ENCODE measurements at places on chromosomes 2 and 18.

DNA sequence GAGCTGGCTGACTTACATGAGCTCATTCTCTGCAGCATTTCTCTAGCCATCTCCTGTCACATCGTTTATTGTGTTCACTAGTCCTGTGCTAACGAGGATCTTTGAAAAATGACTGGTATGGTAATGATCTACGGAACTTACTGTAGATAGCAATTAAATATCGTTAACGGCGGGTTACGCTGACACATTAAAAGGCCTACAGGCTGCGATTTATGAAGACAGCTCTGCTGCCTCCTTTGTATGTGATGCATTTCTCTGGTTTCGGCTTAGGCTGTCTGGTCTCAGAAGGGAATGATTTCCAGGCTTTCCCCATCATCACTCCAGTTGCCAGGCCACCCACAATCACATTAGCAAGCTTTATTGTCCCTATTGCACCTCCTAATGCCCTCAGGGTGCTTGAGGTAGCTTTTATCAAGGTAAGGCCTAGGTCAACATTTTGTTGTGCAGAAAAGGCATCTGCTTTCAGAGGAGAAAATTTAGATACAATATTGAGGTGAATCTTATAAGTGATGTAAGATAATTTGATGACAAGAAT is 284.4 kb downstream of the SOX11 start:
- DNase-seq: no peak

GRCh38 chr2:75844651-75845050 is 133.9 kb upstream of the GCFC2 start:
- DNase-seq: no peak

- DNase-seq: no peak
Measured at GRCh38 chr2:140654565-140654964, 1476.3 kb downstream of the LRP1B start.

GRCh38 chr2:42886921-42887320 is 94.5 kb upstream of the HAAO start:
- DNase-seq: no peak

- no peak for DNase-seq
Measured at GRCh38 chr2:31253356-31254131, 19.6 kb downstream of the EHD3 start.

- DNase-seq: no peak
Measured at GRCh38 chr2:75253526-75253925, 54.2 kb upstream of the TACR1 start.

- no peak for DNase-seq
Measured at GRCh38 chr2:113135317-113135716, 7.9 kb downstream of the IL1RN start.

GRCh38 chr2:8061219-8061618 is 620.6 kb upstream of the ID2 start:
- DNase-seq: no peak

DNA sequence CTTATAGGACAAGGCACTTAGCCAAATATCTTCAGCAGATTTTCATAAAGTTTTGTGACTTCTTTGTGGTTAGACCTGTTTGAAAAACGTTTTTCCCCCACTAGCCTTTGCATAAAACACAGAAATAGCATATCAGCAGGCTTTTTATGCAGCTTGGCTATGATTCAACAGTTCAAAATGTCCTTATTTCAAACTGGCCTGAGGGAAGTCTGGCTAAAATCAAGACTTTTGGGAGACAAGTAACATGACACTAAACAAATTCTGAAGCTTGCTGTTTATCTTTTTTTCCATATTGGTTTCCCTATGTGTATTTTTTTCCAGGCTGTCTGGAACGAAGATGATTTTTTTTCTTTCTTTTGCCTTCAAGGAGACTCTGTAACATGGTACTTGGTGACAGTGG is 95.1 kb upstream of the L3MBTL4 start:
- DNase-seq: no peak

DNA sequence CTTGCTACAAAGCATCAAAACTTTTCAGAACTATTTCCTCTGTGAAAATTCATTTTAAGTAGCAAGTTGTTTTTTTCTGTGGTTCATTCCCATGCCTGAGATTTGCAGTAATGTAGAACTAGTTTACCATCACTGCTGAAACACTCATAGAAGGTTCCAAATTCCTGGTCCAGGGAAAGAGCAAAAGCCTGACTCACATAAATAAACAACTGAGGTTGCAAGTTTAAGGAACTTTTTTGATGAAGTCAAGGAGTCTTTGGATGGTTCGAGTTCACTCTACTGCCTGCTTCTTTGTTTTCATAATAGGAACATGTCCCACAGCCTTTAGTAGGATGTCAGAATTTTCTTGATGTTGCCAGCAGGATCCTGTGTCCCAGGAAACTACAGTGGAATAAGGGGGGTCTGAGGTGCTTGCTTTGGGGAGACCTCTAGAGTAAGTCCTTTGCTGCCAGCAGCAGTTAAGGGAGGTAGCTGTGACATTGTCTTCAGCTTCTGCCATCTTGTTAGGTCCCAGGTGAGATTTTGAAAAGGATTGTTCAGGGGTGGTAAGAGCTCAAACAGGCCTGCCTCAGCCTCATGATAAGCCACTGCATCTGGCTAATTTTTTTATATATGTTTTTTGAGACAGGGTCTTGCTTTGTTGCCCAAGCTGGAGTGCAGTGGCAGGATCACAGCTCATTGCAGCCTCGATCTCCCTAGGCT is 43.9 kb downstream of the ACSL3 start:
- no peak for DNase-seq
